ENCODE measurements at places on chromosomes 11 and 22.

DNA sequence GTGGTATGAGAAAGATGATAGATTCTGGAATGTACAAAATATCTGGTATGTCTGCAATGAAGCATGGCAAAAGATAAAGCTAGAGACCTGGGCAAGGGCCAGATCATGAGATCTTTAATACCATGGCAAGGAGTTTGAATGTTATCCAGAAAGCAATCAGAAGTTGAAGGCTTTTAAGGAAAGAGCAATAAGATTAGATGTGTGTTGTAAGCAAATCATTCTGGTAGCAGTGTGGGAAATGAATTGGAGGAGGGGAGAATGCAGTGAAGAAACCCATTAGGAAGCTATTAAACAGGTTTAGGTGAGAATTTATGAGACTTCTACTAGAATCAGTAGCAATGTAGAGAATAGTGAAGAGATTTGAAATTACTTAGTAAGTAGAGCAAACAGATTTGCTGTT, 32.2 kb upstream of the SYT9 start:
- H3K4me1 ChIP-seq, result no peaks in the 10 kb centered on the region
- no peak overlapping the region for H3K4me3 ChIP-seq
- no peak for DNase-seq
- peaks cover 2% of the 10 kb centered on the region for H3K27me3 ChIP-seq

- H3K27me3 ChIP-seq, result no peaks in the 10 kb centered on the region
- DNase-seq, result no peak
- no peak overlapping the region for H3K27ac ChIP-seq
These were observed 418.6 kb downstream of the FAM181B start for GRCh38 chr11:82315093-82315492.

DNA sequence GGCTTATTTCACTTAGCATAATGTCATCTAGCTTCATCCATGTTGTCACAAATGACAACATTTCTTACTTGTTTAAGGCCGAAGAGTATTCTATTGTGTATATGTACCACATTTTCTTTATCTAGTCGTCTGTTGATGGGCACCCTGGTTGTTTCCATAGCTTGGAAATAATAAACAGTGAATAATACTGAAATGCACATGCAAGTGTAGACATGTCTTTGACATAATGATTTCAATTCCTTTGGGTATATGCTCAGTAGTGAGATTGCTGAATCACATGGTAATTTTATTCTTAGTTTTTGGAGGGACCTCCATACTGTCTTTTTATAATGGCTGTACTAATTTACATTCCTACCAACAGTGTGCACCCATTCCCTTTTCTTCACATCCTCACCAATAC, 508.0 kb downstream of the NELL1 start:
- H3K36me3 ChIP-seq, result no peaks in the 10 kb centered on the region
- no peak overlapping the region for H3K4me3 ChIP-seq
- DNase-seq, result no peak
- no peaks in the 10 kb centered on the region for H3K4me1 ChIP-seq
- no peak overlapping the region for H3K27ac ChIP-seq

DNA sequence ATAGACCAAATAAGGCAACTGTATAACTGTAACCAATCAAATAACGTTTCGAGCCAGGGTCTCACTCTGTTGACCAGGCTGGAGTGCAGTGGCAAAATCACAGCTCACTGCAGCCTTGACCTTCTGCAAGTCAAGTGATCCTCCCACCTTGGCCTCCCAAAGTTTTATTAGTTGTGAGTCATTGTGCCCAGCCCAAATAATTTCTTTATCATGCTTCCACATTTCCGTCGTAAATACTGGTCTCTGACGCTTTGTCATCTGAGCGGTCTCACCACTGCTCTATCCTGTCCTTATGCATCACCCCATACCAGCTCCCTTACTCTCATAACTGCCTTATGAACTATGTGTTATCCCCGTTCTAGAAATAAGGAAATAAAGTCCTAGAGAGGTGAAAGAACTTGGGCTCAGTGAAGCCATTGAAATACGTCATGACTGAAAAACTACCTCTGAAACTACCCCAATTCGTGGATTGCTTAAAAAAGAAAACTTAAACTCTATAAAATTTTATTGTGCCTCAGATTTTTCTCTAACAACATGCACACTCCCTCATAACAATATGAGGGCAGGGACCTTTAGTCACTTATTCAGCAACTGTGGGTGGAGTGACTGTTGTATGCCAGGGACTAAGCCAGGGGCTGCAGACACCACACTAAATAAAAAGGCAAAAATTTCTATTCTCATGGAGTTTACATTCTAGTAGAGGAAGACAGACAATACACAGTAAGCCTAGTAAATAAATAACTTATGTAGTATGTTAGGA, 15.8 kb upstream of the RTN4RL2 start:
- H3K4me1 ChIP-seq, result no peaks in the 10 kb centered on the region
- H3K36me3 ChIP-seq, result no peaks in the 10 kb centered on the region
- H3K4me3 ChIP-seq, result no peak overlapping the region
- H3K27ac ChIP-seq, result no peak overlapping the region

- H3K27ac ChIP-seq, result no peak overlapping the region
- DNase-seq, result no peak
These were observed 12.3 kb downstream of the BLID start for GRCh38 chr11:122103726-122104125.

GRCh38 chr11:126153972-126154371, 57.5 kb downstream of the RPUSD4 start:
- H3K27ac ChIP-seq, result no peak overlapping the region
- no peaks in the 10 kb centered on the region for H3K4me1 ChIP-seq
- no peak for DNase-seq
- H3K4me3 ChIP-seq, result no peak overlapping the region

DNA sequence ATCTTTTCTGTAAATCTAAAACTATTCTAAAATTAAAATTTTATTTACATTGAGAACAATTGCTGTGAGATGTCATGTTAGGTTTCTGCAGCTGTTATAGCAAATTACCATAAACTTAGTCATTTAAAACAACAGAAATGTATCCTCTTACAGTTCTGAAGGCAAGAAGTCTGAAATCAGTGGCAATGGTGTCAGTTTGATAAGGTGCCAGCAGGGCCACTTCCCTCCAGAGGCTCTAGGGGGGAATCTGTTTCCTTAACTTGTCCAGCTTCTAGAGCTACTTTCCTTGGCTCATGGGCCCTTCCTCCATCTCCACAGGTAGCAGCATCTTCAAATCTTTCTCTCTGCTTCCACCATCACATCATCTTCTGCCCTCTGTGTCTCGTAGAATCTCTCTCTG, 23.0 kb downstream of the MOGAT2 start:
- no peaks in the 10 kb centered on the region for H3K4me1 ChIP-seq
- H3K4me3 ChIP-seq, result no peak overlapping the region
- no peaks in the 10 kb centered on the region for H3K36me3 ChIP-seq
- H3K27ac ChIP-seq, result no peak overlapping the region

DNA sequence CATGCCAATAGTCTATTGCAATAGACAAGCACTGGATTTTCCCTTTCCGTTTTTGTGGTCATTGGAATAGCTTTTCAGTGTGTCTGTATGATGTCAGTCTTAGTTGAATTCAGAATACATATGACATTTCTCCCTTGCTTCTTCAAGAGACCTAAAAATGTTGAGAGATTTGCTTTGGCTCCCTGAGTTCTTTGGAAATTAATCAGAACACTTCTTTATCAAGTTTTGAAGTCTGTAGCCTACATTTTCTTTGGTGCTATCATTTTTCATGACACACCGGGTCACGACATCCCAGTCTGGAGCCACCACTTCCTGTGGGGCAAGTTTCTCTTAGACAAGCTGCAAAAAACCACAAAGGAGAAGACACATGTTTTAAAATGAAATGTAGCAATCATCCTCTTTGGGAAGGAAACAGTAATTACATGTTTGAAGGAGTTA, 847.1 kb downstream of the OPCML start:
- DNase-seq, result no peak
- H3K27ac ChIP-seq, result no peak overlapping the region
- no peaks in the 10 kb centered on the region for H3K36me3 ChIP-seq
- no peak overlapping the region for H3K4me3 ChIP-seq

GRCh38 chr11:122114976-122115375, 1.0 kb downstream of the BLID start:
- H3K4me1 ChIP-seq, result no peaks in the 10 kb centered on the region
- H3K27me3 ChIP-seq, result no peaks in the 10 kb centered on the region
- H3K4me3 ChIP-seq, result no peak overlapping the region
- no peaks in the 10 kb centered on the region for H3K36me3 ChIP-seq
- H3K27ac ChIP-seq, result no peak overlapping the region

DNA sequence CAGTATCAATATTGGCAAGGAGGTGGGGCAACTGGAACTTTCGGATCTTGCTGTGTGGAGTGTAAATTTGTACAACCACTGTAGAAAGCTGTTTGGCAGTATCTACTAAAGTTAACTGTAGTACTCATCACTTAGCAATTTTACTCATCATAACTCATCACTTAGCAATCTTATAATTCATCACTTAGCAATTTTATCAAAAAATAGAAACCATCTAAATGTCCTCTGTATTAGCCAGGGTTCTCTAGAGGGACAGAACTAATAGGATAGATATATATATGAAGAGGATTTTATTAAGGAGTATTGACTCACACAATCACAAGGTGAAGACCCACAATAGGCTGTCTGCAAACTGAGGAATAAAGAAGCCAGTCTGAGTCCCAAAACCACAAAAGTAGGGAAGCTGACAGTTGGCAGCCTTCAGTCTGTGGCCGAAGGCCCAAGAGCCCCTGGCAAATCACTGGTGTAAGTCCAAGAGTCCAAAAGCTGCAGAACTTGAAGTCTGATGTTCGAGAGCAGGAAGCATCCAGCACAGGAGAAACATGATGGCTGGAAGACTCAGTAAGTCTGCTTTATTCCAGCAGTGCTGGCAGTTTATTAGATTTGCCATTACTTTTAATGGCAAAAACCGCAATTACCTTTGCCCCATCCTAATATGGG, 92.9 kb upstream of the USP47 start:
- no peaks in the 10 kb centered on the region for H3K36me3 ChIP-seq
- H3K27ac ChIP-seq, result no peak overlapping the region
- no peaks in the 10 kb centered on the region for H3K4me1 ChIP-seq
- peaks cover under 1% of the 10 kb centered on the region for H3K27me3 ChIP-seq

GRCh38 chr11:18612394-18612793, 12.8 kb downstream of the MISFA start:
- H3K27me3 ChIP-seq, result no peaks in the 10 kb centered on the region
- H3K36me3 ChIP-seq, result peaks cover 70% of the 10 kb centered on the region
- peaks cover 19% of the 10 kb centered on the region for H3K4me1 ChIP-seq
- no peak overlapping the region for H3K4me3 ChIP-seq
- no peak overlapping the region for H3K27ac ChIP-seq

DNA sequence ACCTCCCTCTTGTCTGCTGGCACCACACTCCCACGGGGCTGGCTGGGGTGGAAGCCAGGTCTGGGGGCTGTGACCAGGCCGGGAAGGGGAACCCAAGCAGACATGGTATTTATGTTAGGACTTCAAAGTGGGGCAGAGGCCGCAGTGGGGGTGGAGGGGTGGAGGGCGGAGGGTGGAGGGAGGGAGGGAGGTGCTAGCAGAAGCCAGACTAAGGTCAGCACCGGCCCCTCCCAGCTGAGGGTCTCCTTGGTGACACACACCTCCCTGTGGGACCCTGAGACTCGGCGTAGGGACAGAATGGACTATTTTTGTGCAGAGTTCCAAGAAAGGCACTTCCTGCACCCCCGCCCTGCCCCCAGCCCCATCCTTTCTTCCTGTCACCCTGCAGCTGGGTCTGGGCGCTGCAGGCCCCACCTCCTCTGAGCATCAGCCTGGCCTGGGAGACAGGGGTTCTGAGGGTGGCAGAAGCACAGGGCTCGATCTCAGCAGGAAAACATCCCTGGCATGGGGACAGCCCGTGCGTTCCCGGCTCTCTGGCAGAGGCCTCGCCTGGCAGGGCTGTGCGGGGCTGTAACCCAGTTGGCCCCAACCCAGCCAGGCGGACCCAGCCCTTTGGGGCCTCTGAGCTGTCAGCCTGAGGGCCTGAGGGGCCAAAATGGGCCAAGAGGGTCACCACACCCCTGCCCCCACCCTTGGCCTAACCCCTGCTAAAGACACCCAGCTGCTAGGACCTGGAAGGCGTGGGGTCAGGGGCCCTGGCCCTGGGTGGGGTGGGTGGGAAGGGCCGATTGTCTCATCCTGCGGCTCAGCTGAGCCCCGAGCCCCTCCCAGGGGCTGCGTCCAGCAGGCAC, 9.6 kb upstream of the CD248 start:
- H3K4me3 ChIP-seq, result no peak overlapping the region
- no peak for DNase-seq
- H3K4me1 ChIP-seq, result peaks cover 38% of the 10 kb centered on the region
- no peaks in the 10 kb centered on the region for H3K27me3 ChIP-seq
- H3K27ac ChIP-seq, result peak overlapping the region; percentile 38

DNA sequence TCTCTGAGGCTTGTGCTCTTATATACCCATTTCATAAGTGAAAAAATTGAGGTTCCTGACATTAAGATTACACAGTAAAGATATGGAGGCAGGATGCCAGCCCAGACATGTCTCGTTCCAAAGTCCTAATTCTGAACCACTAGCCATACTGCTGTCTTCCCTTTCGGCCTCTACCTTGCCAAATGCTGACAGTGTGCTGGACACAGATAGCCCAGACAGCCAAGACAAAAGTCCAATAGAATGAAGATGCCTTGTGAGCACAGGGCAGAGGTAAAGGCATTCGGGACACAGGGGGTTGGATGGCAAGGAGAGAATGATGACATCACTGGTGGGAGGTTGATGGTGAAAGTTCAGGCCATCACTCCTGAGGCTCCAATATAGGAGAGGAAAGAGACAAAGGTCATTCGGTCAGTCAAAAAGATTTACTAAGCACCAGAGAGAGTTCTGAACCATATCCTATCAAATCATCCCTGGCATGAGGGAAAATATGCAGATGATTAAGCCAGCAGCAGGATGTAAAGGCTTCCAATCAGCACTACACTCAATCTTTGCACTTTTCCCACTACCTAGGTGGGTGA, 174.0 kb upstream of the MTMR2 start:
- no peak for DNase-seq
- H3K27me3 ChIP-seq, result no peaks in the 10 kb centered on the region
- H3K4me1 ChIP-seq, result no peaks in the 10 kb centered on the region
- H3K36me3 ChIP-seq, result peaks cover 4% of the 10 kb centered on the region
- H3K27ac ChIP-seq, result no peak overlapping the region
- H3K4me3 ChIP-seq, result no peak overlapping the region

DNA sequence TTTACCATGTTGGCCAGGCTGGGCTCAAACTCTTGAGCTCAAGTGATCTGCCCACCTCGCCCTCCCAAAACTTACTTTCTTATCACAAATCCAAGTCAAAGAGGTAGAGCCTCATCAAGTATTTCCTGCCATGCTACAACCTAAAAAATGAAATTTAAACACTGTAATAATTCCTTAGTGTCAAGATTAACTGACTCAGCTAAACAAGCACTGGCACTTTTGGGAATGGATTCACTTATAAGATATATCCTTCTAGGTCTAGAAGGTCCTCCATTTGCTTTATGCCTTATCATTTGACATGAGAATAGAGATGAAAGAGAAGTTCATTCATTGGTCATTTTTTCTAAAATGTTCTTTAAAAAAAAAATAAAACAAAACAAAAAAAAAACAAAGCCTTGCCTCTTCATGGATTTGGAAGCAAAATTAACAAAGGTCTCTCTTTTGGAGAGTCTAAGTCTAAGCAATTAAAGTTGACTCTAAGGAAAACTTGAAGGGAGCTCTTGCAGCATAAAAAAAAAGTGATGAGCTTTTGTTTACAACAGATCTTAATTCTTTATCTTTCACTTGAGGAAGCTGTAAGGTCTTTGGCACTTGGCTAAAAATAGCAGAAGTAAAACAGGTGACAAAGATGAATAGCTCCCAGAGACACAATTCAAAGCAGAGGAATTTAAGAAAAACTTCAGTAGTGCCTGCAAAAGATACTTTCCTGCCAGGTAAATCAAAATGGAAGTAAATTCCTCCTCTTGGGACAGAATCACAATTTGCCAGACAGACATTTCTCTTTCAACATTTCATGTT, 50.3 kb downstream of the CADM1 start:
- peaks cover 4% of the 10 kb centered on the region for H3K27me3 ChIP-seq
- H3K36me3 ChIP-seq, result no peaks in the 10 kb centered on the region
- no peaks in the 10 kb centered on the region for H3K4me1 ChIP-seq
